ENCODE measurements at places on chromosomes 7 and 10.
A peak's percentile ranks its signal among the peaks of the same experiment; 100 is the strongest.

- DNase-seq, result no peak
Measured at GRCh38 chr10:12510501-12510941, 161.2 kb downstream of the CAMK1D start.

DNA sequence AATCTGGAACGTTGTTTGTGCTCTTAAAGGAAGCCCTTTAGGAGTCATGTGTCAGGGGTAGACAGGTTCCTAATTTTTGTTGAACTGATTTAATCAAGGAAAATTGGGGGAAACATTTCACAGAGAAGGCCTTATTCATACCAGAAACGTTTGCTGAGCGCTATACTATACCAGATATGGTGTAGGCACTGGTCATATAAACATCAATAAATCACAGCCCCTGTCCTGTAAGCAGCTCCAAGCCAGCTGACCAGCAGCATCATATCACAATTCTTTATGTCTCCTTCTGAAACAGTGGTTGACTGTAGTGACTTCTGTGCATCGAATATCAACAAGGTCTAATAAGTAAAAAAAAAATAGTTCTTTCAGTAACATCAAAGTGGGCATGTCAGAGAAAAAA is 1.1 kb downstream of the TMEM178B start:
- no peak for DNase-seq

GRCh38 chr7:20079080-20079479 is 138.1 kb downstream of the MACC1 start:
- DNase-seq, result no peak

DNA sequence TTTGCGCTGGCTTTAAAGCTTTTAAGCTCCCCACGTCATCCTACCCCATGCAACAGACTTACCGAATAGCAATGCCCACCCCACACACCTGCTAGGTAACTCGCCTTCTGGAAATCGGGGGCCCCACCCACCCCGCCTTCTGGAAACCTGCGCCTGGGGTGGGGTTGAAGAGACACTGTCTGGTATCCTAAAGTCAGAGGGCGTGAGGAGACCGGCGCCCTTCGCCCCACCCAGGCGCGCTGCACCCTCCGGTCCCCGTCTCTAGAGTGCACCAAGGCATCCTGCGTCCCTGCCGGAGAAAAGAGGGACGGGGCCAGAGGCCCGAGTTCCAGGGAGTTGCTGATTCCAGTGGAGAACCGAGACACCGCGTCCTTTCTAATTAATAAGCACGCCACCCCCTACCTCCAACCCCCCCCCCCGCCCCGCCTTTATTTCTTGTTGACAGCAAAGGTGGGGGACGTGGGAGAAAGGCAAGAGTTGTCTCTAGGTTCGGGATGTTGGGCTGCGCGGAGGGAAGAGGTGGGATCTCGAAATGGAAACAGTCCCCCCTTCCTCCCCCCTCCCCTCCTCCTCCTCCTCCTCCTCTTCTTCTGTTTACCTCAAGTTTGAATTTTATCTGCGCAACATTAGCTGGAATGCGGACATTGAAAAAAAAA is 220.9 kb upstream of the MKLN1 start:
- DNase-seq, result peak; percentile 63

DNA sequence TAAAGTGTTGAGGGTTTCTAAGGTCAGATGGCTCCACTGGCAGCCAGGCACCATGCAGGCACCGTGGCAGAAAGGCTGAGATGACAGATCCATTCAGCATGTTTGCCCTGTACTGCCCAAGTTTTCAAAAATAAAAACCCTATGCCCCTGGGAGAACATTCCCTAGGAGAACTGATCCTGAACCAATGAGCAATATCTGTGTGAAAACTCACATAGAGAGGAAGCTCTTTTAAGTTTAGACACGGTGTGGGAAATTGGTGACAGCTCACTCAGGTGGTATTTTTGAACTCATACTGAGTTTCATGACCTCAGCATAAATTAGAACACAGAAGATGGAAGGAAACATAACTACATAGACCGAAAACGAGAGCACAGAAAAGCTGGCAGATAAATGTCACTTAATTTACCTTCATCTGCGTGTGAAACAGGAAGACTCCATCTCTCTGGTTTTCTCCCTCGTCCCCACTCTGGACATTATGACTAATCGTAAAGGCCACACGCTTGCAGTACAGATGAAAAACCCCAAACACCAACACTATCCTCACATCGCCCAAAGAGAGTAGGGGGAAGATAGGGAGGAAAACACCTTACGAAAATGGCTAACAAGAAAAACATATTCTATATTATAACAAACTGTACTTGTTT is 127.8 kb downstream of the ICA1 start:
- DNase-seq, result no peak

DNA sequence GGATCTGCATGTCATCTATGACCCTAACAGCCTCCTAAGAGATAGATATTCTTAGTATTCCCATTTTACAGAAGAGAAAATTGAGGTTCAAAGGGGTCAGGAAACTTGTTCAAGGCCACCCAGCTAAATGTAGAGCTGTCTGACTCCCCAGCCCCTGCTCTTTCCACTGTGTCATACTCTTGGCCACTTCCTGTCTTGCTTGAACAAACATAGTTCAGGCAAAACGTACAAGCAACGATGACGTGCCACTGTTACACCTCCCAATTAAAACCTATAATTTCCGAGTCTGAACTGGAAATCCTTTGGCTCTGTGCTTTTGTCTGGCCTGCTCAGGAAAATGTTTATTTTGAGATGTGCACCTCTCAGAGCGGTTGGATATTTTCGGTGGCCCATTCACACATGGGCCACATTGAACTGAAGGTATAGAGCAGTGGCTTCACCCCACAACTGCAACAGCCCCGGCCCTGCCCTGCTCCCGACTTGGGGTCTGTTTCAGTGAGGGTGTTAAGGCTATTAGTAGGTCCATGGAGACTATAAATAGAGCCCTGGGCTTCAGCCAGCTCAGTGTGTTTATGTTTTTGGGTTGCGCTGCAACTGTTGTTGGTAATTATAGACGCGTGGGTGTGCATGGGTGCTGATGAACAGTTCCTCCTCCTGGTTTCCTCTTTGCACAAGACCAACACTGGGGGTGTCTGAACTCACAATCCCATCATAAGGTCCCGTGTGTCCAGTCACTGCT is 172.3 kb upstream of the ADO start:
- DNase-seq, result no peak

DNA sequence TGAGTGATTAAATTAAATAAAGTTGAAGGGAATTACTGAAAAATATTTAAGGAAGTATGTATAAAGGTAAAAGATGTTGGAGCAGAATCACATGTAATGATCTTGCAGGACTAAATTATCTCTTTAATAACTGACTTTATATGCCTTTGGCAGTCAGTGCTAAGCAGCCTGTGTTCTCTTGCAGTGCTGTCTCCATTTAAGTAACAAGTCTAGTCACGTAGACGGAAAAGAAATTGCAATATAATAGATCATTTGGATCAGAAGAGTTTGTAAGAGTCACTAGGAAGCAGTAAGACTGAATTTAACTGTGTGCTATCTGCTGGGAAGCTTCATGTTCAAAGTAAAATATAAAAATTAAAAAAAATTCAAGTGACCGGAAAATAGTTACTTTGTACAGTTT is 21.4 kb downstream of the BZW2 start:
- DNase-seq, result no peak

DNA sequence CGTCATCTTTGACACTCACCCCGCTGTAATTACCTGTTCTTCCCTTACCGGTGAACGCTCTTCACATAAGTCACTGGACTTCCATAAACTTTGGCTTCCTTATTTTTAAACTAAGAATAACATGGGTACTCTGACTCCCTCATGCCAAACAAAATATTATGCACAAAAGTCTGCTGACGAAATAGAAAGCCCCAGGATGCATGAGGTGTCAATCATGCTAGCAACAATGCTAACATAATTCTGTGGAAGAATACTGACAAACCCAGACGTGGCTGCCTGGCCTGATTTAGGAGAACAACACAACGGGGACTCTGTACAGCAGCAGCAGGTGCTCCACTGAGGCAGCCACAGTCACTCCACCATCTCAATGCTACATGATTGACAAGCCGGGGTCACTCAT is 137.5 kb downstream of the CCDC71L start:
- no peak for DNase-seq

- peak; percentile 69 for DNase-seq
Measured at GRCh38 chr10:13440185-13441061, 88.4 kb downstream of the BEND7 start.

GRCh38 chr7:150375662-150376521 is 3.2 kb upstream of the ZNF775 start:
- peak; percentile 90 for DNase-seq

GRCh38 chr7:94898340-94898739 is 9.1 kb upstream of the PPP1R9A start:
- no peak for DNase-seq

- no peak for DNase-seq
Measured at GRCh38 chr7:43764807-43765491, 6.5 kb downstream of the BLVRA start.

DNA sequence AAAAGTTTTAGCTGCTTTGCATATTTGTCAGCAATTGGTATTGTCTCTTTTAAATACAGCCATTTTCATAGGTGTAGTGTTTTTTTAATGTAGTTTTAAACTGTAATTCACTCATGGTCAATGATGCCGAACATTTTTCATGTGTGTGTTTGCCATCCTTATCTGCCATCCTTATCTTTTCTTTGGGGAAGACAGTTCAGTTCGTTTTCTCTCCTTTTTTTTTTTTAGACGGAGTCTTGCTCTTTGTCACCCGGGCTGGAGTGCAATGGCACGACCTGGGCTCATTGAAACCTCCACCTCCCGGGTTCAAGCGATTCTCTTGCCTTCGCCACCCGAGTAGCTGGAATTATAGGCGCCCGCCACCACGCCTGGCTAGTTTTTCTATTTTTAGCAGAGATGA is 545.3 kb downstream of the CNTNAP2 start:
- no peak for DNase-seq

DNA sequence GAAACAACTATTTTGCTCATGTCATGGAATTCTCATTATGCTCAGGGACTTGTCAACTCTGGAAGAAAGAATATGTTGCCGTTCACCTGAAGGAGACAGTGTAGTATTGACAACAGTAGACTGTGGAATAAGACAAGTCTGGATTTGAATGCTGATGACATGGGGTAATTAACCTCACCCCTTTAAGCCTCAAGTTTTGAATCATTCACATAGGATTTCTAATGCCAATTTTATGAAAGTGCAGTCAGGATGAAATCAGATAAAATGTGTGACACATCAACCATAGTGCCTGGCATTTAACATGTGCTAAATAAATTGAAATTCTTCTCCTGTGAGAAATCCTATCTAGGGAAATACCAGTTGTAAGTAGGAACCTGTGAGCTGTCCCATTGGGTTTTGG is 305.8 kb downstream of the KIF20B start:
- no peak for DNase-seq

DNA sequence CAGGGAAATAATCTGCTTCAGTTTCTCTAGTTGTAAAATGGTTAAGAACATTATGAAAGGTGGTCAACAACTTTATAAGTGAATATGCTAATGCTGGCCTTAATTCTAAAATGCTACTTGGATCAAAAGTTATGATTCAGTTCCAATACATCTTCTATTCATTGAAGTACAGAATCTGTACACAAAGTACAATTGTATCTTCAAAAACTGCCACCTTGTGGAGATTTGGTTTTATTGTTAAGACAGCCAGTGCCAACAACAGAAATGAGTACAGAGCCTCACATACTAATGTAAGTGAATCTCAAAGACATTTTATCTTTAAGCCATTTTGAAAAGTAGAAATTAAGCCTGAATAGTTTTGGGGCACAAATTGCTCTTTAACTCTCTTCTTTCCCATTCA is 194.0 kb downstream of the CFTR start:
- peak; percentile 54 for DNase-seq

GRCh38 chr7:138276891-138277290 is 183.2 kb upstream of the TRIM24 start:
- DNase-seq, result no peak

GRCh38 chr7:130147710-130148325 is 57.4 kb downstream of the TMEM209 start:
- DNase-seq, result no peak

GRCh38 chr10:11334436-11334835 is 277.0 kb downstream of the USP6NL start:
- no peak for DNase-seq

DNA sequence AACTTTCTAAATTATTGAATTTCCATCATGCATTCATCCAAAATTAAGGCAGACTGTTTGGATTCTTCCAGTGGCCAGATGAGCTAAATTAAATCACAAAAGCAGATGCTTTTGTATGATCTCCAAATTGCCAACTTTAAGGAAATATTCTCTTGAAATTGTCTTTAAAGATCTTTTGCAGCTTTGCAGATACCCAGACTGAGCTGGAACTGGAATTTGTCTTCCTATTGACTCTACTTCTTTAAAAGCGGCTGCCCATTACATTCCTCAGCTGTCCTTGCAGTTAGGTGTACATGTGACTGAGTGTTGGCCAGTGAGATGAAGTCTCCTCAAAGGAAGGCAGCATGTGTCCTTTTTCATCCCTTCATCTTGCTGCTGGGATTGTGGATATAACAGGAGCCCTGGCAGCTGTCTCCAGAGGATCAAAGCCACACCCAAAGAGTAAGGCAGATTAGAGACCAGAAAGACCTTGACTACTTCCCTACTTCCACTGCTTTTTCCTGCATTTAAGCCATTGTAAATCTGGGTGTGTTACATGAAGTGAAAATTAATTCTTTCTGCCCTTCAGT is 8.2 kb upstream of the CFAP69 start:
- no peak for DNase-seq

GRCh38 chr10:43596546-43596945 is 9.7 kb upstream of the ZNF485 start:
- peak; percentile 74 for DNase-seq

GRCh38 chr7:90958647-90959046 is 305.6 kb upstream of the FZD1 start:
- no peak for DNase-seq

Data from RPMI8226 (cell line).